SK-N-SH (cell line): ENCODE measurements at places on chromosomes 13 and 19.

GRCh38 chr13:43333176-43333575 is 309.8 kb downstream of the DNAJC15 start:
- DNase-seq: peak; percentile 43

GRCh38 chr19:38644719-38645118 is 2.7 kb upstream of the ACTN4 start:
- no peak for DNase-seq

- no peak for DNase-seq
Measured at GRCh38 chr13:101218484-101218883, 197.8 kb downstream of the NALCN start.

- no peak for DNase-seq
Measured at GRCh38 chr13:40943073-40943472, 76.0 kb downstream of the ELF1 start.

DNA sequence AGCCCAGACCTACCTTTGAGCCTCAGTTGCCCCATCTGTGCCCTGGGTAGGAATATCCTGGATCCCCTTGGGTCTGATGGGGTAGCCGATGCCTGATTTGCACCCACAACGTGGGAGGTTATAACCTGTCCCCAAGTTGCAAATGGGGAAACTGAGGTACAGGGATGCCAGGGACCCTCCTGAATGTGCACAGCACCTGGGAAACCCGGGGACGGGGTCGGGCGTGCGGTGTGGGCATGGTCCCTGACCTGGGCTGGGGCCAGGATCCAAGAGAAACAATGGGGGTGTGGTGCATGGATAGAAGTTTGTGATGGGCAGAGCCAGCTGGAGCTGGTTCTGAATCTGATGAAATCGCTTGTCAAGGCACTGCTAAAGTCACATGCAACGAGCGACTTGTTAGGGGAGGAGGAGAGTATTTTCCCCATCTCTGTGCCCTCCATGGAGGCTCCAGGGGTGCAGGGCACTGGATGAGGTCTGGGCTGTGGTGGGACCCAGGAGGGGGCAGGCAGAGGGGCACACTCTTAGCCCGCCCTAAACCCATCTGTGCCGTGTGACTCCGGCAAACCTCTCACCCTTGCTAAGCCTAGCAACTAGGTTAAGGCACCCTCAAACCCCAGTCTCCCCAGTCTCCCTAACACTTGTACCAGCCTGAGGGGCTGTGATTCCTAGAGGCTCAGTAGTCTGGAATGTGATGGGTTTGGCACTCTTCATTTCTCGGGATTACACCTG is 749 bp downstream of the GDF15 start:
- DNase-seq: no peak

DNA sequence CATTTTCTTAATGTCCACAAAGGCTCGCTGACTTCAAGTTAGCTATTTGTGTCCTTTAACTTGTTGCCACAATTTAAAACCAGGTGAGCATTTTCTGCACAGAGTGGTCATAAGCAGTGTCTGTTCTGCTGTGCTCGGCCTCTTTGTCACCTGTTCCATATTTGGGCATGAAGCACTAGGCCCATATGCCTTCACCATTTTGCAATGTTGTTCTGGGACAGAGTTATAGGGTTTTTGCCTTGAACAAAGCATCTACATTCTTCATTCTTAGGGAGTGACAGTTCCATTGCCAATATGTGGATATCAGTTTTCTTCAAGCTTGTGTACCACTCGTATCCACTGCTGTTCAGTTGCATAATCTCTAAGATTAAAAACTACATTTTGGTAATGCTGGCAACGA is 56.1 kb downstream of the LRCH1 start:
- DNase-seq: no peak
